ENCODE measurements at places on chromosomes 1 and 21.

- H3K36me3 ChIP-seq: no peaks in the 10 kb centered on the region
- H3K4me3 ChIP-seq: no peak overlapping the region
- no peak for DNase-seq
- H3K27ac ChIP-seq: no peak overlapping the region
- no peaks in the 10 kb centered on the region for H3K4me1 ChIP-seq
Measured at GRCh38 chr1:31681415-31681814, 22.4 kb downstream of the COL16A1 start.

DNA sequence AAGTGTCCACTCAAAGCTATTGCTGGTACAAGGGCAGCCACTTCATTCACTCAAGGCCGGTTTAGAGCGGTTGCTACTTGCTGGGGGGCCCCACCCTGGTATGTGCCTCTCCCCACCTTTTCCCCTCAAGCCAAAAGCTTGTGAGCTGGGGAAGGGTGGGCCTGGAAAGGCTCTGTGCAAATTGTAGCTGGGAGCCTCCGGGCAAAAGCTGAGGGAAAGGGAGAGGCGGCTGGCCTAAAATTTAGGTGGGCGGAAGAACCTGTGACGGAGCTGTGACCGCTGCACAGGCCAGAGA is 306 bp upstream of the SH3D21 start:
- peak overlapping the region; percentile 64 for H3K4me3 ChIP-seq
- peaks cover 23% of the 10 kb centered on the region for H3K36me3 ChIP-seq
- H3K27me3 ChIP-seq: no peaks in the 10 kb centered on the region
- no peak for DNase-seq
- H3K27ac ChIP-seq: peak overlapping the region; percentile 89

DNA sequence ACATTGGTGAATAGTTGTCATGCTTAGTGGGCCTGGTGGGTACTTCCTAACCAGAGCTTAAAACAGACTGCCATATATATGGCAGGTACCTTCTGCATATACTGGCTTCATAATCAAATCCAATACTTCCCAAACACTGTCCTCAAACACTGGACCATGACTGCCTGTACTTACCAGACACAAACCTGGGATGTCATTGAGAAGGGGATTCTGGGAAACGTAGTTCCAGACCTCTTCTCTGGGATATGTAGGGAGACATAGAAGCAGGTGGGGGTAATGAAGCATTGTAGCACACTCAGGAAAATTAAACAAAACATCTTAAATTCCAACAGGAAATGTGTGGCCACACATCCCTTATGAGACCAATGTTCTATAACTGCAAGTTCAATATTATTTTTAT is 76.5 kb upstream of the ADAMTS5 start:
- no peaks in the 10 kb centered on the region for H3K36me3 ChIP-seq
- H3K27me3 ChIP-seq: no peaks in the 10 kb centered on the region
- H3K27ac ChIP-seq: no peak overlapping the region
- DNase-seq: no peak
- no peaks in the 10 kb centered on the region for H3K4me1 ChIP-seq

DNA sequence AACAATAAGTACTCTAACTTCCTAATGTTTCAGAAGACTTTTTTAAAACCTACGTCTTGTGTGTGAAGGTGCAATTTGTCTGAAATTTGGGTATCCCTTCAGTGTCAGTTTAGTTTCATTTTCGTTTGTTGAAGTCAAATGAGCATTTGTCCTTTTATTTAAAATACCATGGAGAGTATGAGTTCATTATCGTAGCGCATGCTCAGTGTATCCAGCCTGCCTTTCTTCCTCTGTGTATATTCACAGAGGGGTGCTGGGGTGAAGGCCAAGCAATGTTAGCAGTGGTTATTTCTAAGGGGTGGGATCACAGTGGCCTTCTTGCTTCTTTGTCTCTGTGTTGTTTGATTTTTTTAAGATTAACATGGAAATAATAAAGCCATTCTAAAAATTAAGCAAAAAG is 43.2 kb downstream of the CNN3 start:
- no peak for DNase-seq
- H3K36me3 ChIP-seq: no peaks in the 10 kb centered on the region
- H3K27ac ChIP-seq: peak overlapping the region; percentile 74
- H3K4me1 ChIP-seq: no peaks in the 10 kb centered on the region

DNA sequence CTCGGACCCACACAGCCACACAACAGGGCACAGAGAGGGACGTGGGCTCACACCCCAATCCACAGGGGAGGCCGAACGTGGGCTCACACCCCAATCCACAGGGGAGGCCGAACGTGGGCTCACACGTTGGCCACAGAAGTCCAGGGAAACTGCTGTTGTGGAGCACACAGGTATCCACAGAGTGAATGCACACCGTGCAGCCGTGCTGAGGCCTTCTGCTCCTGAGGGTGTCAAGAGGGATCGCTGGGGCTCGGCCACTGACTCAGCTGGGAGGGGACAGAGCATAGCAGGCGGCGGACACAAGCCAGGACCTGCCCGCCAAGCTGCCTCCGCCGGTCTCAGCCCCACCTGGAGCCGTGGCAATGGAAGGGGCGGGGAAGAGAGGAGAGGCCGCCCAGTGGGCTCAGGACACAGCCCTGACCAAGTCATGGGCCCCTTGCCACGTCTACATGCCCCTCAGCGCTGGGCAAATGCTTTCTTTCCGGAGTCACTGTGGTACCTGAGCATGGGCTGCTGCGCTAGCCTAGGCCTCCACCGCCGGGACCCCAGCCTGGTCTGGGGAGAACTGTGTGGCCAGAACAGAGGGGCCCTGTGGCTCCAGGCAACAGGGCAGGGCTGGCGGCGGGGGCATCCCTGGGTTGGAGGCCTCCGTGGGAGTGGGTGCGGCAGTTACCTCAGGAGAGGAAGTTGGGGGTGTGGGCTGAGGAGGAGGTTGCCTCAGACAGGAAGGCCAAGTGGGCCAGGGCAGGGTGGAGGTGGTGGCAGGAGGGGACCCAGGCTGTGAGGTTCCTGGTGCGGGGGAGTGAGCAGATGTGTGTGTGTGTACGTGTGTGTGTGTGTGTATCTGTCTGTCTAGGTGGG is 1.2 kb downstream of the SYTL1 start:
- H3K27ac ChIP-seq: peak overlapping the region; percentile 78
- DNase-seq: peak; percentile 81
- no peaks in the 10 kb centered on the region for H3K36me3 ChIP-seq
- H3K27me3 ChIP-seq: no peaks in the 10 kb centered on the region

- H3K36me3 ChIP-seq: no peaks in the 10 kb centered on the region
- H3K4me1 ChIP-seq: no peaks in the 10 kb centered on the region
- H3K27me3 ChIP-seq: no peaks in the 10 kb centered on the region
- no peak for DNase-seq
- H3K27ac ChIP-seq: no peak overlapping the region
Measured at GRCh38 chr1:174068000-174068399, 45.8 kb upstream of the RC3H1 start.

- H3K4me1 ChIP-seq: no peaks in the 10 kb centered on the region
- no peak overlapping the region for H3K27ac ChIP-seq
- no peaks in the 10 kb centered on the region for H3K27me3 ChIP-seq
- DNase-seq: no peak
- no peaks in the 10 kb centered on the region for H3K36me3 ChIP-seq
Measured at GRCh38 chr1:200938955-200939354, 44.3 kb downstream of the INAVA start.

GRCh38 chr1:97038410-97038809 is 316.8 kb downstream of the PTBP2 start:
- H3K36me3 ChIP-seq: no peaks in the 10 kb centered on the region
- H3K27me3 ChIP-seq: no peaks in the 10 kb centered on the region
- no peaks in the 10 kb centered on the region for H3K4me1 ChIP-seq
- H3K4me3 ChIP-seq: no peak overlapping the region

- no peaks in the 10 kb centered on the region for H3K36me3 ChIP-seq
- H3K27ac ChIP-seq: no peak overlapping the region
- H3K27me3 ChIP-seq: no peaks in the 10 kb centered on the region
- H3K4me3 ChIP-seq: no peak overlapping the region
- no peak for DNase-seq
Measured at GRCh38 chr21:21971384-21971783, 973.2 kb downstream of the NCAM2 start.

GRCh38 chr1:13487143-13487868 is 26.5 kb downstream of the LRRC38 start:
- no peaks in the 10 kb centered on the region for H3K36me3 ChIP-seq
- H3K4me3 ChIP-seq: no peak overlapping the region
- no peaks in the 10 kb centered on the region for H3K27me3 ChIP-seq
- H3K4me1 ChIP-seq: no peaks in the 10 kb centered on the region
- H3K27ac ChIP-seq: no peak overlapping the region
- no peak for DNase-seq

- H3K27me3 ChIP-seq: no peaks in the 10 kb centered on the region
- H3K4me3 ChIP-seq: no peak overlapping the region
- DNase-seq: no peak
- no peaks in the 10 kb centered on the region for H3K36me3 ChIP-seq
Measured at GRCh38 chr1:80582980-80583379, 1217.8 kb upstream of the ADGRL2 start.

DNA sequence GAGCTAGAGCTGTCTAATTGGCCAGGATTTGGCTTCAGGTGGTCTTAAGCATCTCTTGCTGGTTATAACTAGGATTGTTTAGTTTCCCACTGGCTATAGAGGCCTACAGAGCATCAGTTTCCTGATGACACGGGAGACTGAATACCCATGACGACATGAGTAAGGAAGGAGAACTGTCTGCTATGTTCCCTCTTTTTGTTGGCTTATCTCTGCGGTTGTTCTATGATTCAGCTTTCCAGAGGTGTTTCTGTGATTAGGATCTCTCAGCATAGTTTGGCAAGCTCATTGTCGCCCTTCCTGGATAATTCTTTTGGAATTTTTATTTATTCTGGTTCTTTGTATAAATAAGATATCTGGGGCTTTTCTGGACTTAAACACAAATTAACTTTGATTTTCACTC is 163.4 kb downstream of the OLFM3 start:
- no peaks in the 10 kb centered on the region for H3K36me3 ChIP-seq
- DNase-seq: no peak
- no peaks in the 10 kb centered on the region for H3K4me1 ChIP-seq
- no peaks in the 10 kb centered on the region for H3K27me3 ChIP-seq
- H3K4me3 ChIP-seq: no peak overlapping the region

GRCh38 chr1:238675221-238675620 is 711.1 kb upstream of the CHRM3 start:
- H3K27me3 ChIP-seq: no peaks in the 10 kb centered on the region
- H3K4me3 ChIP-seq: no peak overlapping the region
- H3K27ac ChIP-seq: no peak overlapping the region

- no peak for DNase-seq
- no peak overlapping the region for H3K27ac ChIP-seq
- no peaks in the 10 kb centered on the region for H3K36me3 ChIP-seq
- no peaks in the 10 kb centered on the region for H3K27me3 ChIP-seq
Measured at GRCh38 chr1:209659909-209660308, 7.7 kb upstream of the LAMB3 start.

GRCh38 chr1:38123356-38124135 is 77.0 kb upstream of the POU3F1 start:
- H3K36me3 ChIP-seq: no peaks in the 10 kb centered on the region
- H3K27me3 ChIP-seq: peaks cover 3% of the 10 kb centered on the region
- no peak overlapping the region for H3K4me3 ChIP-seq
- H3K27ac ChIP-seq: no peak overlapping the region

DNA sequence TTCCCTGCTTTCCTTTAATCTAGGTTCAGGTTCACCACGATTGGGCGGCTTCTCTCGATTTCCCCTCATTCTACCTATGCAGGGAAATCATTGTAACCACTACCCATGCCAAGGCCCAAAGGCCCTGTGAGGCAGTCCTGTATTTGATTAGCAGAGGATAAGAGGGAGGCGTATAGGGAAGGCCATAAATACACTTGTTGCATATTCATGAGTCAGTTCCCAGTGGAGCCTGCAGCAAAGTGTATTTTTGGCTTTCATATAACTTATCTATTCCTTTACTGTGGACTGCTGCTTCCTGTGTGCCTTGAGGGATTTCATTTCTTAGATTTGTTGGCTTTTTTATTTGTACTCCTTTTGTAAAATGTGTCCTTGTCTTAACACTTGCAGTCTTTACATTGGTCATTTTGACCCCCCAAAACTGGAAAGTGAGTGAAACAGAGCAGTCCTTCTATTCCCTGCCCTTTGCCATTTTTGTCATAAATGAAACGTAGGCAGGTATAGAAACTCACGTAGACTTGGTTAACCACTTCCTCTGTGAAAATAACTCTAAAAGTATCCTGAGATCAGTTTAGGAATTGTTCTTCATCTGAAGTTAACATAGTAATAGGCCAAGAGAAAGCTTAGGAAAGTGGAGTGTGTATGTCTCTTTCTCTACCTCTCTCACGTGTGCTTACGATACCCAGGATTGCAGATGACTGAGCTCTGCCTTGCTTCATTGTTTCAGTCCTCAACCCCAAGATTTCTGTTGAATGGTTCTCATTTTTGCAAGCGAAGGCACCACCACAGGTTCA is 19.6 kb upstream of the KCNQ4 start:
- no peak overlapping the region for H3K27ac ChIP-seq
- H3K27me3 ChIP-seq: no peaks in the 10 kb centered on the region
- H3K36me3 ChIP-seq: peaks cover 14% of the 10 kb centered on the region
- no peak overlapping the region for H3K4me3 ChIP-seq
- no peaks in the 10 kb centered on the region for H3K4me1 ChIP-seq
- DNase-seq: no peak

DNA sequence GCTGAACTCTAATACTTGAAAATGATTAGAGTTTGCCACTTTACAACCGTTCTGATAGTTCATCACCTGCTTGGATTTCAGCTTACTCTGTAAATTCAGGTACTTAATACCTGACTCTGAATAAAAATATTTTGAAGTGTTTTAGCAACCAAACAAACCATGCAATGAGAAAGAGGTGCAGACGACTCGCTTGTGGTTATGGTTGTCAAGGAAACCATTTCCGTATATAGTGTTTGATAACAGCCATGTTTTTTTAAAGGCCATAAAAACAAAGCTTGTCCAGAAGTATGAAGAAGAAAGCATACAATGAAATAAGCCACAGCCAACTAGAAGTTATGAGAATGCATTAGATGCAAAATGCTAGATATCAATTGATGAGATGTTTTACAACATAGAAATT is 167.2 kb upstream of the HMCN1 start:
- no peak overlapping the region for H3K27ac ChIP-seq
- H3K4me3 ChIP-seq: no peak overlapping the region
- H3K4me1 ChIP-seq: no peaks in the 10 kb centered on the region
- no peaks in the 10 kb centered on the region for H3K36me3 ChIP-seq
- no peak for DNase-seq

- no peak overlapping the region for H3K27ac ChIP-seq
- no peaks in the 10 kb centered on the region for H3K4me1 ChIP-seq
- DNase-seq: peak; percentile 73
- H3K36me3 ChIP-seq: no peaks in the 10 kb centered on the region
Measured at GRCh38 chr21:42593007-42593814, 60.2 kb upstream of the PDE9A start.

- no peaks in the 10 kb centered on the region for H3K36me3 ChIP-seq
- H3K4me1 ChIP-seq: no peaks in the 10 kb centered on the region
- H3K27ac ChIP-seq: no peak overlapping the region
- no peak for DNase-seq
- no peaks in the 10 kb centered on the region for H3K27me3 ChIP-seq
Measured at GRCh38 chr1:44151332-44151731, 9.9 kb upstream of the KLF18 start.

- H3K27me3 ChIP-seq: no peaks in the 10 kb centered on the region
- no peak for DNase-seq
- no peaks in the 10 kb centered on the region for H3K36me3 ChIP-seq
- no peak overlapping the region for H3K4me3 ChIP-seq
Measured at GRCh38 chr1:8663915-8664329, 153.5 kb downstream of the RERE start.

Data from prostate gland (tissue), 2 donors.